Glutamatergic neuron (in vitro differentiated cells): ENCODE measurements at places on chromosomes 12 and 14. TPM values are rescaled to one million over a fixed set of nuclear protein-coding genes. Genes with fewer than 3 reads are reported as not detected.
A peak's percentile ranks its signal among the peaks of the same experiment; 100 is the strongest.

DNA sequence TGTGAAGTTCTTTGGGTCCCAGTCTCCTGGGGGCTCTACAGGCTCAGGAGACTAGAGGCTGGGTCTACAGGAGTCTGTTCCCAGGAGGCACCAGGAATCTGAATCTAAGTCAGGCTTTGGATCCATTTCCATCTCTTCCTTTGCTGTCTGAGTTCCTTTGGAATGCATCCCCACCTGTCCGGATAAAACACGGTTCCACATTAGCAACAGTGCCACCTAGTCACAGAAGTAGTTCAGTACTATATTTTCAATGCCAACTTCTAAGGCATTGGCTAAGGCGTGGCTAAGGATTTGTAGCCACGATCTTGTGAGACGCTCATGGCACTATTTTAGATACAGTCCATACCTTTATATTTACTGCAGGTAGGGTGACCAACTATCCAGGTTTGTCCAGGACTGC, 15.1 kb downstream of the ZC2HC1C start:
- DNase-seq = no peak

DNA sequence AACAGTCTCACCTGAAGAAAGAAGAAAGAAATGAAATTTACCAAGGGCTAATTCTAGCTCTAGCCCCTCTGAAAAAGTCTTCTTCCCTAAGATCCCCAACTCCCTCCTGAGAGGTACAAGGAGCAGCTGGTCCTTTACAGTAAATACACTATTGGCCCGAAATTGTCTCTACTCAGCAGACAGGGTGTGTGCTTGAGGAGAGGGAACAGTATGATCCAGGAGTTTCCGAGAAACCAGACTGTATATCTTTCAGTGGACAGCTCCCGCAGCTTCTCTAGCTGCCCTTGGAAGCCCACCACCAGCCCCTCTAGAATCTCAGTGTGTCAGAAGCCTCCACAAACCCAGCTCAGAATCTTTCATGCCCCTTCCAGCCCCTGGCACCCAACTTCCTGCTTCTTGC, 8.1 kb downstream of the GPR84 start:
- no peak for DNase-seq

DNA sequence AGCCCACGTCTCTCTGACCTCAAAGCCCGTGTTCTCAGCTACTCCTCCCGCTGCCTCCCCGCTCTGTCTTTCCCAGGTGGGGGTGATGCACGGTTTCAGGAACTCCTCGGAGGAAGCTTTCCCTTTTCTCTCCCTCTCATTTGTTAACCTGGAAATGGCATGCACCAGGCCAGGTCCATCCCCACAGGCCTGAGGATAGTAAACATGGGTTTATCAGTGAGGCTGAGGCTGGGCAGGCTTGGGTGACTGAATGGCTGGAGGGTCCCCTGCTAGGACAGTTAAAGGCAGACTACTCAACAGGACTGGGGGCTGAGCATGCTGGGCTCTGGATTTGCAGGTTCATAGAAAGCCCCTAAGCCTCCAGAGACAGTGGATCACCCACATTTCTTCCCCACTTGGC, 7.6 kb downstream of the WSCD2 start:
- no peak for DNase-seq

DNA sequence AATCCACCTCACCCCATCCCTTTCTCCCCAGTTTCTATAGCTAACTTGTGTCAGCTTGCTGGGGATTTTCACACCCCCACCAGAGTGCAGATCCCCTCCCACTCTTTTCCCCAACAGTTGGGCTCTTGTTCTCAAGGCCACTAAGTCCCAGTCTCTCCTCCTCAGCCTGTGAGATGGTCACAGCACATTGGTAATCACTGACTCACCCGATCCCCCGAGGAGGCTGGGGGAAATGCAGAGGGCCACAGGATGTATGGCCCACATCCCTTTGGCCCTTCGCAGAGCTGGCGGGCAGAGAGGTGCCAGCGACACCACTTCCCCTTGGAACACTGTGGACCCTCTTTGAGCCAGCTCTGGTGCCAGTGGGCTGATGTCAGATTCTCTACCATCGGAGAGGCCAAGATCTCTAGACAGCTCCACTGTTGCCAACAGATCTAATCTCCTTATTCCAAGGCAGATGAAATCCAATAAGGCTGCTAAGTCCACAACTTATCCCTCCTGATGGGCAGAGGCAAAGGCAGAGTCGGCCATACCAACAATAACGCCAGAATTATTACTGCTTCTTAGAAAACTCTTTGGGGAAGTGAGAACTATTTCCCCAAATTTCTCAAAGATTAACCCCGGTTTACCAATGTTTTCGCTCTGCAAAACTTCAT, 1.6 kb downstream of the FMNL3 start:
- no peak for DNase-seq

GRCh38 chr12:104969343-104969742, 11.3 kb upstream of the SLC41A2 start:
- no peak for DNase-seq

- DNase-seq = no peak
Measured at GRCh38 chr14:44162197-44162596, 344.9 kb downstream of the FSCB start.

Gene FOXA1
- total RNA-seq = not detected

Gene ACAD10
- total RNA-seq = 35.9 TPM

Gene ZNF839
- total RNA-seq = 13.6 TPM

GRCh38 chr12:131229426-131230339, 276.0 kb downstream of the ADGRD1 start:
- DNase-seq = no peak

DNA sequence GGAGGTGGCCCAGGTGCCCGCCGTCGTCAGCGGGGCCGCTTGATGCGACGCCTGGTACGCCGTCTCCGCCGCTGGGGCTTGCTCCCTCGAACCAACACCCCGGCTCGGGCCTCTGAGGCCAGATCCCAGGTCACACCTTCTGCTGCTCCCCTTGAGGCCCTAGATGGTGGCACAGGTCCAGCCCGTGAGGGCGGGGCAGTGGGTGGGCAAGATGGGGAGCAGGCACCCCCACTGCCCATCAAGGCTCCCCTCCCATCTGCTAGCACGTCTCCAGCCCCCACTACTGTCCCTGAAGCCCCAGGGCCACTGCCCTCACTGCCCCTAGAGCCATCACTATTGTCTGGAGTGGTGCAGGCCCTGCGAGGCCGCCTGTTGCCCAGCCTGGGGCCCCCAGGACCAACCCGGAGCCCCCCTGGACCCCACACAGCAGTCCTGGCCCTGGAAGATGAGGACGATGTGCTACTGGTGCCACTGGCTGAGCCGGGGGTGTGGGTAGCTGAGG, 5.5 kb downstream of the LRP10 start:
- DNase-seq = no peak

- DNase-seq = no peak
Measured at GRCh38 chr14:54343272-54344121, 53.3 kb upstream of the CDKN3 start.

- no peak for DNase-seq
Measured at GRCh38 chr14:73833530-73834260, 17.9 kb upstream of the PTGR2 start.

DNA sequence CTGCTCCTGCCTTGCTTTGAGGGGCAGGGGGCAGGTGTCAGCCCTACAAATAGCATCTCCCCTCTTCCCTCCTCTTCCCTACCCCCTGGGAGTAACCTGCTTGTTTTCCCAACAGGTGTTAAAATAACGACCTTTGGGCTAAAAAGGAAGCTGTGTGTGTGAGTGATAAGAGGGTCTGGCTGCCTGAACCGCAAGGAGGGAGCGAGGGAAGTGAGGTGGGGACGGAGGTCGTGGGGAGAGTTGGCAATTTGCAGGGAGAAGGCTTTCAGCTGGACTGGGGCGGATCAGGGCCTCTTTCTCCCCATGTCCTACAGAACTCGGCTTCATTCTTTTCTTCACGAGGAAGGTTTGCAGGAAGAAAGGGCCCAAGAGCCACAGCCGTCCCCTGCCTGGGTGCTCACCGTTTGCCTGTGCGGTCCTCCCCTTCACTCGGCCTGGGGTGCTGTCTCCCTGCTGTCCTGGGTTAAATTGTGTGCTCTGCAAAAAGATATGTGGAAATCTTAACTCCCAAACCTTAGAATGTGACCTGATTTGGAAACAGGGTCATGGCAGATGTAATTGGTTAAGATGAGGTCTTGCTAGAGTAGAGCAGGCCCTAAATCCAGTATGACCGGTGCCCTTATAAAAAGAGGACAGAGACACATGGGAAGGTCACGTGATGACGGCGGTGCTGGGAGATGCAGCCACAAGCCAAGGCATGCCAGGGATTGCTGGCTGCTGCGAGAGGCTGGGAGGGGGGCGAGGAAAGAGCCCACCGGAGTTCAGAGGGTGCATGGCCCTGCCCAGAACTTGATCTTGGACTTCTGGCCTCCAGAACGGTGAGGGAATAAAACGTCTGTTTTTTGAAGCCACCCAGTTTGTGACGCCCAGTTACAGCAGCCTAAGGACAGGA, 38.7 kb upstream of the NCOR2 start:
- DNase-seq = no peak

- no peak for DNase-seq
Measured at GRCh38 chr12:67826148-67826547, 163.1 kb upstream of the IFNG-AS1 start.

GRCh38 chr12:47577206-47577989, 128.4 kb downstream of the RPAP3 start:
- DNase-seq = no peak

Gene JPH4
- total RNA-seq = 52.7 TPM

DNA sequence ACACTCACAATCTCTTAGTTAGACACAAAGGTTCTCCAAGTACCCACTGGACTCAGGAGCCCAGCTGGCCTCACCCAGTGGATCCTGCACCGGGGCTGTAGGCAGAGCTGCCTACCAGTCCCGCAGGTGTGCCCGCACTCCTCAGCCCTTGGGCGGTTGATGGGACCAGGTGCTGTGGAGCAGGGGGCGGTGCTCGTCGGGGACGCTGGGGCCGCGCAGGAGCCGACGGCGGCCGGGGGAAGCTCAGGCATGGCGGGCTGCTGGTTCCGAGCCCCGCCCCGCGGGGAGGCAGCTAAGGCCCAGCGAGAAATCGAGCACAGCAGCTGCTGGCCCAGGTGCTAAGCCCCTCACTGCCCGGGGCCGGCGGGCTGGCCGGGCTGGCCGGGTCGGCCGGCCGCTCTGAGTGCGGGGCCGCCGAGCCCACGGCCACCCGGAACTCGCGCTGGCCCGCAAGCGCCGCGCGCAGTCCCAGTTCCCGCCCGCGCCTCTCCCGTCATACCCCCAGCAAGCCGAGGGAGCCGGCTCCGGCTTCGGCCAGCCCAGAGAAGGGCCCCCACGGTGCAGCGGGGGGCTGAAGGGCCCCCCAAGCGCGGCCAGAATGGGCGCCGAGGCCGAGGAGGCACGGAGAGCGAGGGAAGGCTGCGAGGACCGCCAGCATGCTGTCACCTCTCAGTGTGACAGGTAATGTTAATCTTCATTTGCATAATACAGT, 506.8 kb downstream of the LRFN5 start:
- DNase-seq = no peak

- DNase-seq = no peak
Measured at GRCh38 chr12:117318591-117318990, 42.8 kb downstream of the NOS1 start.

GRCh38 chr12:12398026-12398859, 41.4 kb downstream of the BORCS5 start:
- DNase-seq = no peak

Gene CELA1
- not detected for total RNA-seq

Gene SRP54
- 43.5 TPM for total RNA-seq

- DNase-seq = no peak
Measured at GRCh38 chr14:77145975-77146740, 4.6 kb upstream of the ZDHHC22 start.

Gene TMEM63C
- 39.9 TPM for total RNA-seq

Gene CDKN1B
- 36.0 TPM for total RNA-seq

DNA sequence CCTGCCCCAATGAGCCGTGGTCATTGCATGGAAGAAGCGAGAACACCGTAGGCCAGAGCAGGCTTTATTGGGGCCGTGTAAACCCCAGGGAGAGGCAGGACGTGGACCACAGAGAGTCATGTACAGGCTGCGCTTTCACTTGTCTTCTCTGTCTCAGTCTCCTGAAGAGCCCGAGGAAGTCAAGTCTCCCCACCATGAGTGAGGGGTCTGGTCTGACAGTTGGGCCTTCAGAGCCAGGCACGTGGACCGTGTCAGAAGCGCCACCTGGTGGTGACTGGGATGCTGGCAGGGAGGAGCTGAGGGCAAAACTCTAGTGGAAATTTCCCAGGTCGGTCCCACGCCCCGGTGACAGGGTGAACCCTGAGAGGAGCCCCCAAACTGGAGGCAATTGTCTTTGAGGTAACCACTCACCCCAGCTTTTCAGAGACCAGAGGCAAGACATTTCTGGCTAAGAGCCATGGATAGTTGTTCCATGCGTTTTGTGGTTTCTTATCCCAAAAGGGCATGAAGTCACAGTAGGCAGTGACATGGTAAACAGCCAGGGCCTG, 17.4 kb downstream of the RPS6KL1 start:
- peak; percentile 82 for DNase-seq

GRCh38 chr12:117124421-117125271, 25.4 kb upstream of the TESC start:
- DNase-seq = no peak

Gene BRAP
- total RNA-seq = 26.1 TPM

Gene RFLNA
- total RNA-seq = 36.9 TPM

DNA sequence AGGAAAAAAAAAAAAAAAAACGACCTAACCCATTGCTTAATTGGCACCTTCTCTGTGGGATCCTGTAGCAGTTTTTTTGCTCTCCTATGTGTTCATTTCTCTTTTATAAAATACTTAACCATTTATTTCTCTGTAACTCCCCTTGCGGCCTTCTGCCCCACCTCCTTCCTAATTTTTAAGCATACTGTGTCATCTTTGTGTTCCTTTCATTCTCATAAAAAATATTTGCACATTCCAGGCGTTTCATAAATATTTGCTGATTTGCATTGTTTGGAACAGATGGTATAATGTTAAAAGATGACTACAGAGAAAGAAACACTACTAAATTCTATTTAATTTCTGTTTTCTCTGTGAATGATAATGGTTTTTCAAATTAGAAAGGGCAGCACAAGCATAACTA, 77.9 kb downstream of the NPAS3 start:
- DNase-seq = no peak

DNA sequence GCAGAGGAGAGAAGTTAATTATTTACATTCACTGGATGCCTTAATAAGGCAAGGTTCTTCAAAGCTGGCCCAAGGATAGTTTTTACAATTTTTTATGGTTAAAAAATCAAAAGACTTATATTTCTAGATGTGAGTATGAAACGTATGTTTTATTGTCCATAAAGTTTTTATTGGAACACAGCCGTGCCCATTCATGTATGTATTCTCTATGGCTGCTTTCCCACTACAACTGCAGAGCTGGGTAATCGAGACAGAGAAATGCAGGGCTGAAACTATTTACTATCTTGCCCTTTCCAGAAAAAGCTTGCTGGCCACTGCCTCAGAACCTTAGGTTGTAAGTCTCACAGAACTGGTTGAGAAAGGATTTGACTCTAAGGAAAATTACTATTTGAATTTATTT, 16.4 kb downstream of the JKAMP start:
- no peak for DNase-seq
